NB4 (cell line): ENCODE measurements at places on chromosomes 6 and 20.
A peak's percentile ranks its signal among the peaks of the same experiment; 100 is the strongest.

GRCh38 chr20:24992487-24993205, at the start of gene APMAP:
Gene APMAP (minus strand): TSS chr20:24992751. CDS start chr20:24992688, 63 bp downstream.
- peak; percentile 96 for DNase-seq

DNA sequence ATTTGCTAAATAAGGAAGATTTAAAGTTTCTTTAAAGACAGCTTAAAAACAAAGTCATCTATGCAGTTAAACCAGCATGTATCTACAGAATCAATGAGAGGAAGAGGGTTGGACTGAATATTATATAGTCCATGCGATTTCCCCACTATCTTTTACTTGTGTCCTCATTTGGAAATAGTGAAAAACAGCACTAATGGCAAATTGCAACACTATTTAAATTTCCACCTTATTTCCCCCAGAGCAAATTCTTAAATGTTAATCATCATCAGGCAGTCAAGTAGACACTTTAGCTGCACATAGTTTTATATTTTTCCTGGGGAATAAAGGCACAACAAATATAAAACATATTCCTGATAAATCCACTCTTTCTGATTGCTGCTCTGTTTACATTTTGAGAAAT, 114.6 kb downstream of the LCA5 start:
- no peak for DNase-seq

DNA sequence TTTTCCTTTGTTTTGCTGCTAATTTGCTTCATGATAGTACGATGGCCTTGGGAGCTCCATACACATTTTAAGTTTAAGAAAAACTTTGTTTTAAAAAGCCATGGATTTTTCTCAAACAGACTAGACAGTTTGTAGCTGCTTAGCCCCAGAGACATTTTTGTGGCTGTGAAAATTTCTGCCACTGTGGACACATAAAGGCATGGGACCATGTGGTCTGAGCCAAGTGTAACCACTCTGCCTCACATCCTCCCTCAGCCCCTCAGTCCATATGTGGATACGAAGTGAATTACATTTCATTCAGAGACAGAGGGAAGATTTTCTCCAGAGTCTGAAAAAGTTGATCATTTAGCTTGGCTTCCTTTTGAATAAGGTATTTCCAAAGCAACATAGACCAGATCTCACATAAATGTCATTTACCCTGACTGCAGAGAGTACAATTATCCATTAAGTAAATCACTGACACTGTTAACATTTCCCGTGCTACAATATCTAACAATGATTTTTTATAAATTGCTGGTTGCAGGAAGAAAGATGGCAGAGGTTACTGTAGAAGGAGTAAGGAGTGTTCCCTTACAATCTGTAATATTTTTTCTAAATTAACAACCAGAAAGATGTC, 87.4 kb downstream of the GJA1 start:
- DNase-seq, result no peak

GRCh38 chr20:1848373-1848772, 46.8 kb upstream of the SIRPA start:
- DNase-seq, result no peak

DNA sequence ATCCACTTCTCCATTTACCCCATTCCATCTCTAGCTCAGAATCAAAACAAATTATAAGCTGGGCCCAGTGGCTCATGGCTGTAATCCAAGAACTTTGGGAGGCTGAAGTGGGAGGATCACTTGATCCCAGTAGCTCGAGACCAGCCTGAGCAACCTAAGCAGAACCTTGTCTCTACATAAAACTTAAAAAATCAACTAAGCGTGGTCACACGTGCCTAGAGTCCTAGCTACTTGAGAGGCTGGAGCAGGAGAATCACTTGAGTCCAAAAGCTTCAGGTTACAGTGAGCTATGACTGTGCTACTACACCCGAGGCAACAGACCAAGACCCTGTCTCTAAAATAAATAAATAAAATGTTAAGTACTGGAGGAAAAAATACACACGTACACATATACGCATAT, 74.7 kb upstream of the RUNX2 start:
- no peak for DNase-seq

- DNase-seq, result no peak
Observed at GRCh38 chr6:23154159-23154558, 584.8 kb downstream of the HDGFL1 start.
